Activated T-helper 1 cell treated with anti-CD3 and anti-CD28 coated beads, Interleukin-2, amount 50 U/mL, for 16 hours (primary cell): ENCODE measurements at places on chromosomes 11 and 22.
A peak's percentile ranks its signal among the peaks of the same experiment; 100 is the strongest.

GRCh38 chr22:21730535-21731308 lies 4.9 kb downstream of the YPEL1 start:
- DNase-seq: no peak

DNA sequence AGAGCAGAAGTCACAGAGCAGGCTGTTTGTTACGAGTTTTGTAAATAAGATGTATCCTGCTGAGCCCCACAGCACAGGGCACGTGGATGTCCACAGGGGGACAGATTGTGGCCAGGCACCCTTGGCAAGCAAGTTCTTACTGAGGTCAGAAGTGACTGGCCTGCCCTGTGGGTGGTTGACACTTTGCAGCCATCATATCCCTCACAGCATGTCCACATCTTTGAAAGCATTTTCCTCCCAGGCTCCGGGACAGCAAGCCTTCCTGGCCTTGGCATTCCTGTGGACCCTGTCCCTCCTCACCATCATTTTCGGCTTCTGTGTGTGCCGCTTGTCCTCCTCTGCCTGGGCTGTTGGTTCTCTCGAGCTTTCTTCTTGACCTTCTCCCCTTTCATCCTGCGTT lies 189.5 kb downstream of the TBC1D22A start:
- no peak for DNase-seq

- no peak for DNase-seq
Measured at GRCh38 chr11:61112575-61112974, 10.3 kb downstream of the CD5 start.

- peak; percentile 68 for DNase-seq
Measured at GRCh38 chr22:44625981-44626687, 75.9 kb upstream of the PRR5 start.

GRCh38 chr11:41955066-41955465 lies 495.6 kb upstream of the LRRC4C start:
- DNase-seq: no peak

DNA sequence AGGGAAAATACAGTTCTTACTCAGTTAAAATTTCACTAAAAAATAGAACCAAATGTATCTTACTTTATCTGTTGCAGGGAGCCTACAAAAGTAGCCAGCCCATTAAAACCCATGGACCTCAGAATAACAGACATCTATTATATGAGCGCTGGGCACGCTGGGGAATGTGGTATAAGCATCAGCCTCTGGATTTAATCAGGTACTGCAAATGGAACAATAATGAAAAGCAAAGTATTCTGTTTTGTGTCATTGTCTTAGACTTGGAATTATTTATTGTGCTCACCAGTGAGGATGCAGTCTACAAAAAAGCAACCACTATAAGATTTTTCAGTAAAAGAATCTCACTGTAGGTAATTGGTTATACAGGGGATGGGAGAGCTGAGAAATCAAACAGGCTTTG lies 30.2 kb downstream of the MUC15 start:
- no peak for DNase-seq

GRCh38 chr11:118152552-118153471 lies at the start of gene SCN4B:
SCN4B (minus strand) TSS chr11:118152823; CDS start chr11:118152673, 150 bp downstream.
- DNase-seq: no peak

GRCh38 chr11:113256431-113257202 lies 57.8 kb upstream of the TTC12 start:
- DNase-seq: no peak

- no peak for DNase-seq
Measured at GRCh38 chr11:115084231-115084630, 405.9 kb downstream of the NXPE2 start.

DNA sequence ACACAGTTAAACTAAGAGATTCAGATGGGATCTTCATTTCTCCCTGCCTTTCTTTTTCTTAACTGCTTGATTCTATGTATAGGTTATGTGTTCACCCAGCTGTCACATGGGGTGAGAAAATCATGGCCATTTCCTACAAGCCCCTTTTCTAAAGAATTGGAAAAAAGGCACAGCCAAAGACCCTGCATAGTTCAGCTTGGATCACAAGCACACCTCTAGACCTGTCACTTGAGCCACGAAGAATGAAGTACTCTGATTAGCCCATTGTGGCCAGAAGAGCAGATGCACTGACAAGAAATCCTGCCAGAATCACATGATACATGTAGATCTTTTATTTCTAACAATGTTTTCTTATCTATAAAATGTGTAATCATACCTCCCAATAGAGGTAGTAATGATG lies 69.7 kb downstream of the RAB38 start:
- DNase-seq: no peak

DNA sequence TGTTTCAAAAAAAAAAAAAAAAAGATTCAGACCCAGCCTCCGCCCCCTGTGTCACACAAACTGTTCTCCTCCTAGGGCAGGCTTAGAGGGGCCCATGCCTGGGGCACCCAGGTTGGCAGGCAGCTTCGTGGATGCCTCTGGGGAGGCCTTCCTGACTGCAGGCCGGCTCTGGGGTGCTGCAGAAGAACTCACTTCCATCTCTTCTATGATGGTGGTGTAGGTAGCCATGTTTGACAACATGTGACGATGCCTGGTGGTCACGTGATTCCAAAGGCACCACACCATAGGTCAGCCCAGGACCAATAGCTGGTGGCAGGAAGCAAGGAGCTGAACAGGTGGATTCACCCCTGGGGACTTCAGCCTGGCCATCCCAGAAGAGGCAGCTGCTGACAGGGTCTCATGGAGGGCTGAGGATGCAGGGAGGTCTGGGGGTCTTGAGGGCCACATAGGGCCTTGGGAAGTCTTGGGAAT lies 24.1 kb upstream of the CELSR1 start:
- no peak for DNase-seq

GRCh38 chr11:16081382-16082094 lies 274.8 kb downstream of the SOX6 start:
- no peak for DNase-seq

DNA sequence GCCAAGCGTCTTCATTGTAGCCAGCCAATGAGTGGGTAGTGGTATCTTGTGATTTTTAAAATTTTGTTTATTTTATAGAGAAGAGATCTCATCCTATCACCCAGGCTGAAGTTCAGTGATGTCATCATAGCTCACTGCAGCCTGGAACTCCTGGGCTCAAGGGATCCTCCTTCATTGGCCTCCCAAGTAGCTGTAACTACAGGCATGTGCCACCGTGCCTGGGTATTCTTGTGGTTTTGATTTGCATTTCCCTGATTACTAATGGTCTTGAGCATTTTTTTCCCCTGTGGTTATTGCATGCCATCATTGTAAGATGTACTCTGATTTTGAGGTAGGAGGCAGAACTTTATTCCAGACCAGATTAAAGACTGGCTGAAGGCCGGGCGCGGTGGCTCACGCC lies 2.4 kb upstream of the DENND6B start:
- DNase-seq: no peak

DNA sequence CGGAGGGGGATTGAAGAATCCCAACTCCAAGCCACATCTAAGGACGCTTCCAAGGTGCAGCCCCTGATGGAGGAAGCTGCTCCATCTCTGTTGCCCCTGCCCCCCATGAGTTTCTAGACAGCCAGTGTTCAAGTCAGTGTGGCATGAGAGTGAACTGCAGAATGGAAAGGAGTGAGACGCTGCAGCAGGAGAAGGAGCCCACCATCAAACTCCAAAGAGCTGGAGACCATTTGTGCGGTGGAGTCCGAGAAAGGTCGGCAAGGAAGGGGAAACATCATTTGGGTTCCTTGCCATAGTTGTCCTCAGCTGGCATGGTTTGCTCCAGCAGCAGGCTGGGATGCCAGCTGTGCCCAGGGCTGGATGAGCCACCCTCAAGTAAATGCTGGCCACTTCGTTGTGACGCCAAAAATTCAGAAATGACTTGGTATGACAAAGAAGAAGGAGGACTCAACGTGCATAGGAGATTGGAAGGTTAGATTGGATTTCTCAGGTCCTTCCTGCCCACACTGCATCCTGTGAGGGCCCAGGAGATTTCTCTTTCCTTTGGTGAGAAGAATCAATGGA lies 16.4 kb downstream of the APOL2 start:
- DNase-seq: no peak

GRCh38 chr11:111231836-111232235 lies 13.7 kb upstream of the POU2AF2 start:
- no peak for DNase-seq

GRCh38 chr11:69131644-69132300 lies 24.0 kb upstream of the SMIM38 start:
- no peak for DNase-seq

GRCh38 chr22:42860968-42861367 lies 3.9 kb upstream of the ARFGAP3 start:
- DNase-seq: no peak

- no peak for DNase-seq
Measured at GRCh38 chr11:63612181-63612580, 2.1 kb downstream of the PLAAT3 start.

- no peak for DNase-seq
Measured at GRCh38 chr11:105713696-105714095, 103.8 kb downstream of the GRIA4 start.

DNA sequence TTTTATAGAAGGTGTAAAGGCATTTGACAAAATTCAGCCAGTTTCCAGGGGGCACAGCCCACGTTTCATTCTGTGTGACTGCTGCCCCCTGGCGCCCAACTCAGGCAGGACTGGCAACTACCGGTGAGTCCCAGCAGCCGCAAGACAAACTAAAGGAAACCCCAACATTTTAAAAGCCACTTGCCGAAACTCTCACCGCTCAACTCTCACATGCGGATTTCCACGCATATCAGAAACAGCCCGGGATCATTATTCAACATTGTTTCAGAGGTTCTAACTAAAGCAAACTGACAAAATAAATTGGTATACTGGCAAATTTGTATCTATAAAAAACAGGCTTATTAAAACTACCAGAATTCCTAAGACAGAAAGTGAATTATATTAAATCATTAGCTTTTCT lies 48.2 kb downstream of the MORC2 start:
- DNase-seq: peak; percentile 66

DNA sequence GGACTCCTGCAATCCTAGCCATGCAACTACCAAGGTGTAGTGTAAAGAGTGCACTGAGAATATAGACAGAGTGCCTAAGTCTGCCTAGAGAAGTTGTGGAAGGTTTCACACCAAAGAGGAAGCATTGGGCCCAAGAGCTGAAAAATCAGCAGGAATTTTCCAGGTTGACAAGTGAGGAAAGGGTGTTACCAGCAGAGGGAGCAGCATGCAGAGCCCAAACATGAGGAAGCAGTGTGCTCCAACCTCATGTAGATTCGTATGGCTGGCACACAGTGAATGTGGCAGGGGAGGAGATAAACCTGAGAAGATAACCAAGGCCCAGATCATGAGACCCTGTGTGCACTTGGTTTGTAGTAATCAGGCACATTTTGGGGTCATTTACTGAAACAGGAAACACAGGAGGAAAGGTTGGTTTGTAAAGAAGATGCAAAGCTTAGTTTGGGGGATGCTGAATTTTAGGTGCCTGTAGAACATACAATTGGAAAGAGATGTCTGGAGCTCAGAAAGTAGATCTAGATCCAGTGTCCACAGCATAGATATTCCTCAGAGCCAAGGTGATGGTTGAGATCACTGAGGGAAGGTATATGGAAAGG lies 1.7 kb downstream of the HPX start:
- no peak for DNase-seq

DNA sequence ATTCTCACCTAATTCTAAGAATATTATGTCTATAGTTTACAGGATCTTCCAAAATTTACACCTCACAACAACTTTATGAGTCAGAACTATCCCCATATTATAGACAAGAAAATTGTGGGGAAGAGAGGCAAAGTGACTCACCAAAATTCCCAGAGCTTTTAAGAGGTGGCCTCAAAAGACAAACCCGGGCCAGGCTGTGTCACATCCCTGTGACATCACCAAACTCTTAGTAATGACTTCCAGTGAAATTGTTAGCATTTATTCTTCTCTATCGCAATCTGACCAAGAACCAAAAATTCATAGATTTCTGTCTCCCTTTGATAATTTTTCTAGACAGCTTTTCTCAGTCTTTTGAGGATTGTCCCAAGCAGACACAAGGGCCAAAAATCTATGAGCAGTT lies 134.3 kb downstream of the SNX19 start:
- no peak for DNase-seq

GRCh38 chr11:35289821-35290220 lies 129.5 kb downstream of the SLC1A2 start:
- DNase-seq: no peak

- no peak for DNase-seq
Measured at GRCh38 chr11:68312117-68312779, at the start of gene LRP5. LRP5 (plus strand) TSS chr11:68312591; CDS start chr11:68312715, 124 bp downstream.

DNA sequence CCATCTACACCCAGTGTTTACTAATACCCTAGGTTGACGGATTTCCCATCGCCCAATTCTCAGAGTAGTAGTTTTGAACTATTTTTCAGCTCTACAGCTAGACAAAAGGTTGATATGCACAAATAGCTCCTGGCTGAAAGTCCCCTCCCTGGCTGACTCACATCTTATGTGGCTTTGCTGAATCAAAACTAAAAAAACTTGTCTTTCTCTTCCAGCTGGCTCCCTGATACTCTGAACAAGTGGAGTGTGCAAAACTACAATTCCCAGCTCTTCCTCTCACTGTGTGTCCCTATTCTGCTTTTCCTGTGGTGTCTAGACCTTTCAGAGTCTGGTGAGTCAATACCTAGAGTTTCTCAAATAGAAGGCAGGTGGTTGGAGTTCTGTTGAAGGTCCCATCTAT lies 12.7 kb upstream of the LARGE1 start:
- DNase-seq: no peak

DNA sequence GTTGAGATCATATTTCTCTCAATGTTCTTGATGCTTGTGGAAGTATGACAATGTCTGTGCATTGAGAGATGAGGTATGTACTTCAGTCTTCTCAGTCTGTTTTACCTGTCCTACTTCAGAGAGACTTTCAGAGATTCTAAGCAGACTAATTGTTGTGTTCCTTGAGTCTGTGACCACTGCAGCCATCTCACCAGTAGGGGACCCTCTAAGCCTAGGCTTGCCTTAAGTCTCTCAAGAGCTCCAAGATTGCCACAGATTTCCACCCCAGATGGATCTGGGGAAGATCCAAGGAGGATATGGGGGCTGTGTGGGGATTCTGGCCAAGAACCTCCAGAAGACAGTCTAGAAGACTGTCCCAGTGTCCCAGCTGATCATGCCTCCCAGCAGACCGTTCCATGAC lies 179.9 kb upstream of the PLET1 start:
- no peak for DNase-seq

- no peak for DNase-seq
Measured at GRCh38 chr22:47600791-47601625, 838.6 kb downstream of the TBC1D22A start.

DNA sequence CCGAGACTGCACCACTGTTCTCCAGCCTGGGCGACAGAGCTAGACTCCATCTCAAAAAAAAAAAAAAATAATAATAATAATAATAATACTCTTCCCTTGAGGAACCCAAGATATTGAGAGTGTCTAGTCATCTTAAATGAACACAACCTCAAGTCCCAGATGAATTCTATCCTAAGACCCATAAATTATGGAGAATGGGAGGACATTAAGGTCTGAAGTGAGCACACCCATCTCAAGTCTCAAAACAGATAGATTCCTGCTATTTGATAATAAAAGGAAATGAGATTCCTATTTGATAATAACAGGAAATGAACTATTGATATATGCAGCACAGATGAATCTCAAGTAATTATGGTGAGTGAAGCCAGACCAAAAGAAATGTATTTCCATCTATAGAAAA lies 51.5 kb downstream of the MAPK1 start:
- no peak for DNase-seq
